ENCODE measurements at places on chromosomes 5 and 9.

DNA sequence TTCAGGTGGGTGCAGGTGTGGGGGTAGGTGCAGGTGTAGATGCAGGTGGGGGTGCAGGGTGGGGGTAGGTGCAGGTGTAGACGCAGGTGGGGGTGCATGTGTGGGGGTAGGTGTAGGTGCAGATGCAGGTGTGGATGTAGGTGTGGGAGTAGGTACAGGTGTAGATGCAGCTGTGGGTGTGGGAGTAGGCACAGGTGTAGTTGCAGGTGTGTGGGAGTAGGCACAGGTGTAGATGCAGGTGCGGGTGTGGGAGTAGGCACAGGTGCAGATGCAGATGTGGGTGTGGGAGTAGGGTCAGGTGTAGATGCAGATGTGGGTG, 94.6 kb downstream of the PHF2 start:
- no peak for DNase-seq

DNA sequence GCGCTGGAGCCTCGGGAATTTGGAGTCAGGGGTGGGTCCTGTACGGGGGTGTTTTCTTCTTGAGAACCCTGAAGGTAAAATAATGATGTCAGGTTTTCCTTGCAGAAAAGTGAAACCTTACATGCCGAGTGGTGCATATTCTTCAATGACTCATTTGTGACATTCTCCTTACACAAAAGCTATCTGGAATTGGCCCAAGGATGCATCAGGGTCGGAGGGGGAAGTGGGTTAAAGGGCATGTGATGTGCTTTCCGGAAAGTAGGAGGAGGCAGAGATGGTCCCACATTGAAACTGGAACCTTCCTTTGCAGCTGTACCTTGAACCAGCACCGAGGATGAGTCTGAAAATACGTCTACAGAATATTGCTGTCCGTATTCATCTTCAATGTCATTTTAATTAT, 411.2 kb upstream of the IRX4 start:
- DNase-seq, result no peak

GRCh38 chr5:20335978-20336377, 348.0 kb upstream of the CDH18 start:
- no peak for DNase-seq

- DNase-seq, result no peak
These were observed 100.9 kb downstream of the ST8SIA4 start for GRCh38 chr5:100802208-100802607.

- no peak for DNase-seq
These were observed 712.1 kb upstream of the MEF2C start for GRCh38 chr5:89595056-89595455.

GRCh38 chr9:129776938-129777768, 24.3 kb upstream of the PTGES start:
- DNase-seq, result no peak

DNA sequence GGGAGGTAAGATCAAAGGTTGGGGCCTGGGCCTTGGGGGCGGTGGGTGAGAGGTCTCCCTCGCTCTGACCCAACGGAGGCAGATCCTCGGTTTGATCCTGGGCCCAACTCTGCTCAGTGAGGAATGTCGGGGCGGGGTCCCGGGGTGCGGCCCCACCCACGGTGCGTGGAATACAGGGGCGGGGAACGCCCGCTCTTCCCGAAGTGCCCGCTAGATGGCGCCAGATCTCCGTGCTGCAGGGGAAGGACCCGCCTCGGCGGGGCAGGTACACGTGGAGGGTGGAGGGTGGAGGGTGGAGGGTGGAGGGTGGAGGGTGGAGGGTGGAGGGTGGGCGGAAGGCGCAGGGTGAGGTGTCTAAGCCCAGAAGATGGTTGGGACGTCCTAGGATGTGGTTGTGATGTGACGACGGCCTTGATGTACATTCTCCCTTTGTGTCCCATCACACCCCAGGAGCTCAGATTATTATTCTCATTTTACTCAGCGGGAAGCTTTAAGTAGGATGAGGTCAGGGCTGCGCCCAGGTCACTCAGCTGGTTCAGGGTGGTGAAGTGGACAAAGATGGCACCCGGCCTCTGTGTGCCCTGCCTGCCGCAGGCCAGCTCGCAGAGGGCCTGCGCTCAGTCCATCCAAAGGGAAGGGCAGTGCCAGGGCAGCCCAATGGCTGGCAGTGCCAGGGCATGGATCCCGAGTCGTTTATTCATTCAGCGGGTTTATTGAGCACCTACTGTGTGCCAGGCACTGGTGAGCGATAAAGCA, 9.4 kb upstream of the RPS14 start:
- no peak for DNase-seq

GRCh38 chr5:90949469-90950358, 391.1 kb downstream of the ADGRV1 start:
- DNase-seq, result no peak

DNA sequence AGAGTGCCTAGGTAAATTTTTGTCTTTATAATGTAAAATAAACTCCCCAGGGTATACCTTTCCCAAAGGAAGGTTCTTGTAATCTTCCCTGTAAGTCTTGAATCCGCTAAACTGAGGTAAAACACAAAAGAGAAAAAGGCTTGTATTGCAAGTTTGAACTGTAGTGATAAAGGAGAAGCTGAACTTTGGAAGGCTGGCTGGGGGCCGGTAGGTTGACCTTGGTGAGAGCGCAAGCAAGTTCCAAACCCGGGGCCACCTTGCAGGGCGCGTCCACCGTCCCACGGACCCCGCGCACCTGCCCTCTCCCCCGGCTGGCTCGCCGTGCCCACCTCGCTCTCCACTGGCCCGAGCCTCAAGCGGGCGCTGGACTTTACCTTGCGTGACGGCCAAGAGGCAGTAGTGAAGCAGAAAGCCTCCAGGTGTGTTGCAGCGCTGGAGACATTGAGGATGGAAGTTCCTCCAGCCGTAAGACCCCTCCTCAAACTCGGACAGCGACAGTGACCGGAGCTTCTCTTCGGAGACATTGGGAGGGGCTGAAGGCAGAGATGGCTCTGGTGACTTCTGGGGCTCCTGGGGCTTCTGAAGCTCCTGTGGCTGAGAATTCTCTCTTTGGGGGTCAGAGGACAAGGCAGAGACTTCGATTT, 428 bp downstream of the SLCO4C1 start:
- no peak for DNase-seq

GRCh38 chr5:109324351-109324750, 85.4 kb downstream of the PJA2 start:
- no peak for DNase-seq

DNA sequence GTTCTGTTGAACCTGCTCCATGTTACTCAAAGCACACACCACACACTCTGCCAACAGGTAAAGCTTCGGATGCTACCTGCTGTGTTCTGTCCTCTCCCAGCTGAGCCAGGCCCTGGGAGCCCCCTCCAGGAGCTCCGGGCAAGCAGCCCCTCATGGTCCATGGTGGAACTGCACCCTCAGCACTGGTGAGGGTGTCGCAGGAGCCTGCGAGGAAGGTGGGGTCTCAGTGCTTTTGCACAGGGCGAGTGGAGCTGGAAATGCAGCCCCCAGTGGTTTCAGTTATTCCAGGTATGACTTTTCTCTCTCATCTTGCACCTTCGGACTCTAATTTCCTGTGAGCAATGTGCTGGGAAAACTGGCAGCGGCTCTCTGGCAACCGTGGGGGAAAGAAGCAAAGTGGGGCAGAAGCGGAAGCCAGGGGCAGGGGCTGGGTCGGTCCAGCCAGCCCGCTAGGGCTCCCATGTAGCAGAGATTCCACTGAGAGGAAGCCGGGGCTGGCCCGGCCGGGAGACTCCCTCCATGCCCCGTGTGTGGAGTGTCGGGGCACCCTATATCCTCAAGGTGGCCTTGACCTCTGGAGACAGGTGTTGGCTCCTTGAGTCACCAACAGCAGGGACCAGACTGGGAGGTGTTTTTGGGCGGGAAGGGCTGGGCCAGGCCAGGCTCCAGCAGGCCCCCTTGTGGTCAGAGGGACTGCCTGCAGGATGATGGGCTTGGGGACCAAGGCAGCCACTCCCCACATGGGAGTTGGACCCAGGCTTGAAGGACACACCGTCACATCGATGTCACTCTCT, 75.6 kb upstream of the PRSS3 start:
- no peak for DNase-seq
